NCI-H2029 (cell line): ENCODE measurements at places on chromosomes 2 and 18.

- DNase-seq: no peak
Observed at GRCh38 chr18:70276416-70277191, 12.2 kb upstream of the SOCS6 start.

- no peak for DNase-seq
Observed at GRCh38 chr2:120776649-120777048, 41.0 kb downstream of the GLI2 start.

DNA sequence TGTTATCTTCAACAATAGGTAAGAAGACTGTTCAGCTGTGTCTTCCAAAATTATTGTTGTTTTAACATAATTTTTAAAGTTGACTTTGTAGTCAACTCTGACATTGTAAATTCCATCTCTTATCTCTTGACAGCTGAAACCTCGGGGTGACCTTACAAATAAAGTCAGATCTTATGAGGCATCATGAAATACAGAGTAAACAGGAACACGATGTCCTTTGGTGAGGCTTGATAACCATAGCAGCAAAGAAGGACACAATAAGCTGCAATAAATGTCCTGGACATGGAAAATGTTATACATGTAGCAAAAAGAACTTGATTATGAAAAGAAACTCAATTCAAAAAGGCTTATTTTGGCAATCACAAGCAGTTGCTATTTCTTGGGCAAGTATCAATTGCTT is 618.9 kb upstream of the SLC39A10 start:
- DNase-seq: no peak

- no peak for DNase-seq
Observed at GRCh38 chr2:131026919-131027318, 66.3 kb downstream of the FAM168B start.
